ENCODE measurements at places on chromosomes 4 and X.

- no peak for DNase-seq
These were observed 8.8 kb upstream of the NKX1-1 start for GRCh38 chr4:1414831-1415680.

- DNase-seq, result no peak
These were observed 11.2 kb upstream of the SHOX start for GRCh38 chrX:619451-619811.

DNA sequence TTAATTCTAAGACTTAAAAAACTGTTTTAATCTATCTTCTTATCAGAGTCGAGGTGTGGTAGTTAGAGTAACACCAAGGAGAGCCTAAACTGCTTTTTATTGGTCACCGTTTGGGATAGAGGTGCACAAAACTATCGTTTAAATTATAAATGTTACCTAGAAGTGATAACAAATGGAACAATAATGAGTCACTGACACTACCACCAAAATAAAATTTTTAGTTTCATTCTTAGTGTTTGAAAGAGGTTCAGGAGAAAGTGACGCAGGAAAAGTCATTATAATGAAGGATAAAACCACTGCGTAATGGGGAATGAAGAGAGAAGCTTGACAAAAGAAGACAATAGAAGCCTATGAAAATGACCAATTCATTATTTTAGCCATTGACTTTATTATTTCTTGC, 158.2 kb downstream of the COX18 start:
- no peak for DNase-seq

- DNase-seq, result no peak
These were observed 2.0 kb upstream of the TRPC3 start for GRCh38 chr4:121953860-121954259.

DNA sequence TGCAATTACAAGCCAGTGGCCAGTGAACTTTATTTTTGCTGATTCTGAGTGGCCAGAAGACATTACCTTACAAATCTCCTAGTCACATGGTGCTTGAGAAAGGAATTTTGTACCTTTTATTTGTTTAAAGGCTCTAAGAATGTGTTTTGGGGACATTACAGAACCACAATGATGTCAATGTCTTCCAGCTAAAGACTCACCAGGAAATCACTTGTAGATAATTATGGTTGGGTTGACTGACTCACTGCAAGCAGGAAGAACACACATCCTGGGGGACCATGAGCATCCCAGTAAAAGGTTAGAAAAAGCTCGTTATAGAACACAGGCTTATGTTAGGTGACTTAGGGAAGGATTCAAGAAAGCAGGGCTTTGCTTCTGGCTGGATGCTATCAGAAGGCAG, 119.4 kb upstream of the FAM9B start:
- peak; percentile 82 for DNase-seq

Data from astrocyte of the spinal cord (primary cell).